ENCODE measurements at places on chromosomes 1 and 21.

- no peak overlapping the region for H3K4me3 ChIP-seq
- H3K27ac ChIP-seq: no peak overlapping the region
- H3K27me3 ChIP-seq: no peaks in the 10 kb centered on the region
- DNase-seq: no peak
- H3K4me1 ChIP-seq: no peaks in the 10 kb centered on the region
Measured at GRCh38 chr1:91567583-91567982, 66.9 kb downstream of the CDC7 start.

DNA sequence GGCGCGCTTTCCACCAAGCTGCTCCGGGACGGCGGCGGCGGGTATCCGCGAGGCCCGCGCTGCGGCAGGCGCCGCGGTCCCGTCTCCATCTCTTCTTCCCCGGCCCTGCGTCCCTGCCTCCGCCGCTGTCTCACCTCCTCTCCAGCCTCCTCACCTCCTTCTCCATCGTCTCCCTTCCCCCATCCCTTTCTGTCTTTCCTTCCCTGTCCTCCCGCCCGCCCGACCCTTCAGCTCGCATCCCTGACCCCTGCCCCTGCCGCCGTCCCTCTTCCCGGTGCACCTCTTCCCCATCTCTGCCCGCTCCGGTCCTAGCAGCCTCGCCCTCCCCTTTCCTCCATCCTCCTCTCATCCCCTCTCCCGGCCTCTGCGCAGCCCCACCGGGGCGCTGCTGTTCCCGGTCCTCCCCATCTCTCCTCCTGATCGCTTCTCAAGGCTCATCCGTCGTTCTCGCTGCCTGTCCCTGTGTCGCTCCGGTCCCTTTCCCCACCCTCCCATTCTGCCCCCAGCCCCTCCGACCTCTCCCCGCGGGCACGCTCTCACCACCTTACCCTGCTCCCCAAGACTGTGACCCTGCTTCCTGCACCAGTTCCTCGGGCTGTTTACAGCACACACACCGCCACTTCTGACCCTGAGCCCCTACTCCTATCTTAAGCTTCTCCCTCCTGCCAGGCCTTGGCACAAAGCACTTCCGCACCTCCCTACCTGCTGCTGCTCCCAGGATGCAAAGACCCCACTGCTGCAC, 760 bp upstream of the NPHP4 start:
- no peaks in the 10 kb centered on the region for H3K27me3 ChIP-seq
- DNase-seq: no peak
- no peaks in the 10 kb centered on the region for H3K36me3 ChIP-seq
- peaks cover 8% of the 10 kb centered on the region for H3K4me1 ChIP-seq
- peak overlapping the region; percentile 62 for H3K4me3 ChIP-seq

GRCh38 chr1:28058971-28059878, 29.2 kb downstream of the EYA3 start:
- H3K36me3 ChIP-seq: no peaks in the 10 kb centered on the region
- DNase-seq: no peak
- H3K4me1 ChIP-seq: no peaks in the 10 kb centered on the region
- H3K27ac ChIP-seq: no peak overlapping the region

- H3K4me1 ChIP-seq: no peaks in the 10 kb centered on the region
- H3K4me3 ChIP-seq: no peak overlapping the region
- no peaks in the 10 kb centered on the region for H3K36me3 ChIP-seq
Measured at GRCh38 chr1:5757187-5757805, 234.9 kb downstream of the NPHP4 start.

GRCh38 chr1:30966690-30967369, 58.3 kb upstream of the SDC3 start:
- peaks cover 3% of the 10 kb centered on the region for H3K4me1 ChIP-seq
- peaks cover 48% of the 10 kb centered on the region for H3K36me3 ChIP-seq
- H3K4me3 ChIP-seq: no peak overlapping the region
- no peak for DNase-seq
- H3K27me3 ChIP-seq: no peaks in the 10 kb centered on the region
- no peak overlapping the region for H3K27ac ChIP-seq

- H3K27me3 ChIP-seq: no peaks in the 10 kb centered on the region
- H3K36me3 ChIP-seq: no peaks in the 10 kb centered on the region
- no peak for DNase-seq
- no peaks in the 10 kb centered on the region for H3K4me1 ChIP-seq
- no peak overlapping the region for H3K4me3 ChIP-seq
Measured at GRCh38 chr1:91523482-91523881, 22.8 kb downstream of the CDC7 start.

DNA sequence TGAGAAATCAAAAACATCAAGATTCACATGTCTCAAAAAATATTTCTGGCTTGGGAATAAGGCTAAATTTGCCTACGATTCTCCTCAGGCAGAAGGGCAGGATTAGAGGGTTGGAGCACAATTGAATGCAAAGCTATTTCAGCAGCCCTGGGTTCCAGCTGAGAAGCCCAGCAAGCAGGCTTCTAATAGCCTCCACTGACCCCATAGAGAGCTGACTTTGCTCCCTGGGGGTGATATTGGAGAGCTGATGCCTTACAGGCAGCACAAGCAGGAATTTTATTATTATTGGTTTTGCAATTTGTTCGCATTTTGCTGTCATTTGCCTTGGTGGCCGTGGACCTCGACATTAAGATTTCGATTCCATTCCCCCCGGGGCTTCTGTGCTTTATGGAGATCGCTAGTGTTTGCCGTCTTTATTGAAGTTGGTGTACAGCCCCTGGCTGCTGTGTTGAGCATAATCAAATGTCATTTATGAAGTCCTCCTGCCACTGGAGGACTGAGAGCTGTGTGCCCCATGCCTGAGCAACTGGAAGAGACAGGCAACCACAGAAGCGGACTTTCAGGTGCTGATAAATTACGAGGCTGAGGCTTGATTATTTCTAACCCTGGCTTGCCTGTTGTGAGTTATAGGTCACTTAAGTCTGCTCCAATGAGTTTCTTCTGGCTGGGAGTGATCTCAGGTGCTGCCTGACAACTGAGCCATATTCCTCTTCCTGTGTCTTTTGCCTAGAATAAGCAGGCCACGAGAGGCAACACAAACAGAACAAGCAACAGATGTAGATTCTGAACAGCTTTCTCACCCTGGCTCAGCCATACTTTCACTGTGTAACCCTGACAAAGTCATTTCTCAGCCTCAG, 518.4 kb upstream of the CAMK1G start:
- H3K4me3 ChIP-seq: no peak overlapping the region
- H3K36me3 ChIP-seq: no peaks in the 10 kb centered on the region
- no peak overlapping the region for H3K27ac ChIP-seq

DNA sequence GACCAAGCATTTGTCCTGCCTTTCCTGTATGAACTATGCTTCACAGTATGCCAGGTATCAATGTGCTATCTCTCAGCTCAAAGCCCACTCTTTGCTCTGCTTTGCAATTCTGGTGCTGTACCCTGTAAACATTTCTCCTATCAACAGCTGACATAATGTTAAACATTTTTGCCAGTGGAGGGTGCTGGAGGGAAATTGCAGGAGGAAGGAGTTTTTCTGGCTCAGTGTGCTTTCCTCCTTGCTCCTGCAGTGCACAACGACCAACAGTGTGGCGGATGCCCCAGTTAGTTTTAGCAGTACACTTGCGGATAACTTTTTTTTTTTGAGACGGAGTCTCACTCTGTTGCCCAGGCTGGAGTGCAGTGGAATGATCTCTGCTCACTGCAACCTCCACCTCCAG, 67.1 kb upstream of the PTGFRN start:
- no peaks in the 10 kb centered on the region for H3K36me3 ChIP-seq
- no peak overlapping the region for H3K4me3 ChIP-seq
- no peak overlapping the region for H3K27ac ChIP-seq
- DNase-seq: no peak

DNA sequence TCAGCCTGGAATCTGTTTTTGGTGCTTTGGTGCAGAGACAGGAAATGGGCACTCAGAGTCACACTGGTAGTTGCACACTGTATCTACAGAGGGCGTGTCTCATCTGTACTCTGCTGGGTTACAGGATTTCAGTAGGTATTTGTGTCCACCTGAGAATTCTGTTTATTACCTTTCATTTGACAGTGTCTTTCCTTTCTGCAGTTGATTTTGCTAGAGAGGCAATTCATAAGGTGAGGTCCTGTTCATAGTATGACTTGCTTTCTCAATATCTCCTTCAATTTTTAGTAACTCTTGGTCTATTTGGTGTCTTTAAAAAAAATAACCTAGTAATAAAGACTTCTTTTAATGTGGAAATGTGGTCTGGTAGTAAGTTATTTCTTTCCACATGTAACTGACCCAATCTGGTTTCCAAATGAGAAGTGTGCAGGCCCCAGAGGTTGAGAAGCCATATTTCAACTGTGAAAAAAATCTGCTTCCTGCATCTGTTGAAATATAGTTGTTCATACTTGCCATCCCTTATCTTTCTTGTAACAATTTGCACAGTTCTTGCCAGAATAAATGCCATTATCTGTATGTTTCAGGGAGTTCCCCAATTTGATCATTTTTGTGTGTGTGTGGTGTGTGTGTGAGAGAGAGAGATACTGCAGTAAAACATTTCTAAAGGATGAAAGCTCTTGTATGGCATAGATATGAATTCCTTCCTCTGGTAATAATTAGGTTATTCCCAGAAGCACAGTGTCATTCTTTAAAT, 78.4 kb upstream of the DNAJC6 start:
- DNase-seq: no peak
- H3K36me3 ChIP-seq: peaks cover 4% of the 10 kb centered on the region
- no peaks in the 10 kb centered on the region for H3K4me1 ChIP-seq
- H3K27ac ChIP-seq: no peak overlapping the region

- peak overlapping the region; percentile 69 for H3K4me3 ChIP-seq
- H3K27ac ChIP-seq: peak overlapping the region; percentile 93
- peaks cover 33% of the 10 kb centered on the region for H3K4me1 ChIP-seq
- H3K36me3 ChIP-seq: no peaks in the 10 kb centered on the region
- no peaks in the 10 kb centered on the region for H3K27me3 ChIP-seq
- DNase-seq: peak; percentile 64
Measured at GRCh38 chr1:236063919-236064673, 794 bp downstream of the NID1 start.

- DNase-seq: no peak
- H3K4me1 ChIP-seq: peaks cover 4% of the 10 kb centered on the region
Measured at GRCh38 chr1:161335796-161336195, 21.6 kb downstream of the SDHC start.

DNA sequence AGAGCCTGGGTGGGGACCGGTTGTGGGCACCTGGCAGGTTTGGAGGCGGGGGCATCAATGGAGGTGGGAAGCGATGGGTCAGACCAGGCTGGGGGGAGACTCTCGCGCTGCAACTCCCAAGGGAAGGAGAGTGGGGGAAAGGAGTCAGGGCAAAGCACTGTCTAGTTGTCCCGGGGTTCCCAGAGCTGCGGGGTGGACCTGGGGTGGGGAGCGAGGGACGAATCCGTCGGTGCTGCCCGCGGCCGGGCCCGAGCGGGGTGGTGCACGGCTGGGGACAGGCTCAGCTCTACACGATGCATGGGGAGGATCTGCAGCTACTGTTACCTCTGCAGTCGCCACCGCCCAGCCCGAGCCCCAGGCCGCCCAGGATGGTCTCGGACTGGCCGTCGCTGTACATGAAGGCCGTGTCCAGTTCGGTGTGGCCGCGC, 427 bp downstream of the AKR7A2 start:
- no peaks in the 10 kb centered on the region for H3K27me3 ChIP-seq
- DNase-seq: no peak
- H3K4me3 ChIP-seq: peak overlapping the region; percentile 73

DNA sequence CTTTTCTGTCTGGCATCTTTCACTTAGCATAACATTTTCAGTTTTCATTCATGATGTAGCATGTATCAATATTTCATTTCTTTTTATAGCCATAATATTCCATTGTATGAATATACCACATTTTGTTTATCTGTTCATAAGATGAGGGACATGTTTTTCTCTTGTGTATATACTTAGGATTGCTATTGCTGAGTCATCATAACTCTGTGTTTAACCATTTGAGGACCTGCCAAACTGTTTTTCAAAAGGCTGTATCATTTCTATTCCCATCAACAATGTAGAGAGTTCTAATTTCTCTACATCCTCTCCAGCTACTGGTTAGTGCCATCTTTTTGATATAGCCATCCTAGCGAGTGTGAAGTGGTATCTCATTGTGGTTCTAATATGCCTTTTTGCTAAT, 26.2 kb downstream of the MPZL1 start:
- H3K4me3 ChIP-seq: no peak overlapping the region
- no peak overlapping the region for H3K27ac ChIP-seq
- DNase-seq: no peak
- peaks cover 2% of the 10 kb centered on the region for H3K4me1 ChIP-seq

- no peaks in the 10 kb centered on the region for H3K36me3 ChIP-seq
- no peak overlapping the region for H3K27ac ChIP-seq
- no peaks in the 10 kb centered on the region for H3K4me1 ChIP-seq
- DNase-seq: no peak
Measured at GRCh38 chr21:15687208-15687607, 42.6 kb upstream of the USP25 start.

GRCh38 chr21:44575307-44576024, 1.9 kb downstream of the KRTAP10-4 start:
- H3K27ac ChIP-seq: no peak overlapping the region
- no peak overlapping the region for H3K4me3 ChIP-seq
- H3K4me1 ChIP-seq: no peaks in the 10 kb centered on the region
- peak; percentile 27 for DNase-seq
- no peaks in the 10 kb centered on the region for H3K27me3 ChIP-seq
- no peaks in the 10 kb centered on the region for H3K36me3 ChIP-seq

DNA sequence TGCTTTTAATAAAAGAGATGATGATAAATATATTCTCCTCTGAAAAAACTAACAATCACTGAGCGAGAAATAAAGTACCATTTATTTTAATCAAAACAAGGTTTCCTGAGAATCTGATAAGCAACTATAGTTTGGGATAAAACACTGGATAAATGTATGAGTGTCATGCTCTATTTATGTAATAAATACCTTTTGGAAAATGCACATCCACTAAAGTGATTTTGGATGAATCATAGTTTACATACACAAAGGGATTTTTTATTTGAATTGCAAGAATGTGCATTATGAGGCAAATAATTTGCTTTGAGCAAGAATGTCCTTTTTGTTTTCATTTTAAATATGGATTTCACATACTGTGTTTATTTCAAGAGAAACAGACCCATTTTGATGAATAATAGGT, 1483.5 kb downstream of the MRPL39 start:
- H3K27ac ChIP-seq: no peak overlapping the region
- H3K4me1 ChIP-seq: no peaks in the 10 kb centered on the region
- H3K27me3 ChIP-seq: no peaks in the 10 kb centered on the region
- H3K36me3 ChIP-seq: no peaks in the 10 kb centered on the region

DNA sequence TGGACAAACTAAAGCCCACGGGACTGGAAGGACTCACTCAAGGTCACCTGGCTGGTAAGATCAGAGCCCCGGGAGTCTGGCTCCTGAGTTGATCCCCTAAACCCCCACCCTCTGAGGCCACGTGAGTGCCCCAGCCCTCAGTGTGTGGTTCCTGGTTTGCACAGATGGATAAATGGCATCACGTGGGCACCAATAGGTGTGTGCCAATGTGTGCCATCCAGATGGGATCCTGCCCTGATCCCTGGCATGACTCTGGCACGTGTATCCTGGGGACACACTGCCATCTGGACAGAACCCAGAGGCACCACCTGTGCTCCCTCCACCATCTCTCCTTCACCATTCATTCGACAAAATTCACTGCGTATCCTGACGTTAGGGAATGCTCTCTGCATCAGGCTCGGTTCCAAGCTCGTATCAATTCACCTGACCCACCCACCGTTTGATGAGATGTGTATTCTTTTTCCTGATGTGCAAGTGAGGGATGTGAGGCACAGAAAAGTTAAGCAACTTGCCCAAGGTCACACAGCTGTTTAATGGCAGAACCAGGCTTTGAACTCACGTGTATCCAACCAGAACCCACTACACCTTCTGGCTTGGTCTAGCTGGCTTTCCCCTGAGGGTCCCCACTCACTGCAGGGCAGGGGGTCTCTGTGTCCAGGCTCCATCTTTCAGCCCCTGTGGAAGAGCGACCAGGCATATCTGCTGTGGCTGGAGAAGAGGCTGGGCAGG, 49.8 kb upstream of the PAX7 start:
- no peak for DNase-seq
- H3K36me3 ChIP-seq: no peaks in the 10 kb centered on the region
- no peaks in the 10 kb centered on the region for H3K4me1 ChIP-seq
- H3K27me3 ChIP-seq: no peaks in the 10 kb centered on the region
- H3K27ac ChIP-seq: no peak overlapping the region
